ENCODE measurements at places on chromosomes 16 and 17. TPM values are rescaled to one million over a fixed set of nuclear protein-coding genes. Genes with fewer than 3 reads are reported as not detected.

HCRT gene
- not detected for total RNA-seq

SNAI3 gene
- total RNA-seq: not detected

CCL8 gene
- total RNA-seq: not detected

TBC1D3G gene
- not detected for total RNA-seq

C1QTNF1 gene
- 28.3 TPM for total RNA-seq

CSH1 gene
- total RNA-seq: not detected

ALOX12 gene
- under 0.01 TPM for total RNA-seq
